MCF 10A (cell line): ENCODE measurements at places on chromosomes 2 and 18. TPM values are rescaled to one million over a fixed set of nuclear protein-coding genes. Genes with fewer than 3 reads are reported as not detected.
A peak's percentile ranks its signal among the peaks of the same experiment; 100 is the strongest.

TMEM247 gene
- not detected in 2 replicates for total RNA-seq

ZNF396 gene
- 1.2 and 2.0 TPM in 2 replicates for total RNA-seq

TANC1 gene
- total RNA-seq = 31.0 and 35.3 TPM in 2 replicates

PHLPP1 gene
- 12.4 and 13.1 TPM in 2 replicates for total RNA-seq

ANKRD62 gene
- not detected in 2 replicates for total RNA-seq

RDH14 gene
- 14.5 and 19.2 TPM in 2 replicates for total RNA-seq

SP140L gene
- 20.3 and 33.2 TPM in 2 replicates for total RNA-seq

AQP12B gene
- not detected in 2 replicates for total RNA-seq

LNPK gene
- 21.8 and 23.3 TPM in 2 replicates for total RNA-seq

GRCh38 chr2:126827371-126827770 lies 71.3 kb upstream of the TEX51 start:
- H3K4me3 ChIP-seq = no peak overlapping the region
- no peak for DNase-seq
- no peak overlapping the region for H3K27ac ChIP-seq
- no peaks in the 10 kb centered on the region for H3K4me1 ChIP-seq
- peaks cover 11% of the 10 kb centered on the region for H3K27me3 ChIP-seq

- DNase-seq = no peak
- no peak overlapping the region for H3K4me3 ChIP-seq
- no peaks in the 10 kb centered on the region for H3K36me3 ChIP-seq
- no peaks in the 10 kb centered on the region for H3K27me3 ChIP-seq
Observed at GRCh38 chr2:7930800-7931635, 750.8 kb upstream of the ID2 start.

GRCh38 chr18:24685254-24685959 lies 225.0 kb downstream of the HRH4 start:
- H3K36me3 ChIP-seq = no peaks in the 10 kb centered on the region
- DNase-seq = no peak
- H3K27ac ChIP-seq = no peak overlapping the region
- H3K4me1 ChIP-seq = no peaks in the 10 kb centered on the region
- H3K4me3 ChIP-seq = no peak overlapping the region

GRCh38 chr2:179800776-179801175 lies 60.6 kb downstream of the ZNF385B start:
- H3K4me1 ChIP-seq = peaks cover 8% of the 10 kb centered on the region
- H3K36me3 ChIP-seq = no peaks in the 10 kb centered on the region

GRCh38 chr2:132754867-132755472 lies 85.0 kb upstream of the LYPD1 start:
- H3K27ac ChIP-seq = no peak overlapping the region
- no peaks in the 10 kb centered on the region for H3K27me3 ChIP-seq
- no peaks in the 10 kb centered on the region for H3K36me3 ChIP-seq
- no peak for DNase-seq

DNA sequence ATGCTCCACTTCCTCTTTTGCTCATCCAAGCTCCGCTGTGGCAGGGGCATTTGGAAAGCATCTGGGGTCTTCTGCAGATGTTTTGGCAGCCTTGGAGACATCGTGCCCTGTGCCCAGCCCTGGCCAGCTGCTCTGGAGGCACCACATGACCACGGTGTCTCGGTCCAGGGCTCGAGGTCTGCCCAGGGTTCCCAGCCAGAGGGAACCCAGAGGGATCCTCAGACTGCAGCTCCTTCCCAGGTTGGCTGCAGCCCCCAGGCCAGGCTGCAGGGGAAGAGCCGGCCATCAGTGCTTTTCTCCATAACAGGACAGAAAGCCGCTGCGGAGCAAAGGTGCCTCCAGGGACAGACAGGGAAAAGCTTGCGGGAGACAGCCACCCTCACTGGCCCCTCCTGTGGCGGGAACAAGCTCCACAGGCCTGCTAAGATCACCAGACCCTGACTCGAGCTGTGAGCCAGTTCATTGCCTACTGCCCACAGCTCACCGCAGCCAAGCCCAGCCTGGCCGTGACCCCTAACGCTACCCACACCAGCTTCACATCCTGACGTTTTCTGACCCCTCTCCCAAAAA lies 74.7 kb downstream of the SMAD7 start:
- H3K36me3 ChIP-seq = no peaks in the 10 kb centered on the region
- H3K4me3 ChIP-seq = no peak overlapping the region
- no peak for DNase-seq
- no peak overlapping the region for H3K27ac ChIP-seq
- H3K27me3 ChIP-seq = no peaks in the 10 kb centered on the region

DNA sequence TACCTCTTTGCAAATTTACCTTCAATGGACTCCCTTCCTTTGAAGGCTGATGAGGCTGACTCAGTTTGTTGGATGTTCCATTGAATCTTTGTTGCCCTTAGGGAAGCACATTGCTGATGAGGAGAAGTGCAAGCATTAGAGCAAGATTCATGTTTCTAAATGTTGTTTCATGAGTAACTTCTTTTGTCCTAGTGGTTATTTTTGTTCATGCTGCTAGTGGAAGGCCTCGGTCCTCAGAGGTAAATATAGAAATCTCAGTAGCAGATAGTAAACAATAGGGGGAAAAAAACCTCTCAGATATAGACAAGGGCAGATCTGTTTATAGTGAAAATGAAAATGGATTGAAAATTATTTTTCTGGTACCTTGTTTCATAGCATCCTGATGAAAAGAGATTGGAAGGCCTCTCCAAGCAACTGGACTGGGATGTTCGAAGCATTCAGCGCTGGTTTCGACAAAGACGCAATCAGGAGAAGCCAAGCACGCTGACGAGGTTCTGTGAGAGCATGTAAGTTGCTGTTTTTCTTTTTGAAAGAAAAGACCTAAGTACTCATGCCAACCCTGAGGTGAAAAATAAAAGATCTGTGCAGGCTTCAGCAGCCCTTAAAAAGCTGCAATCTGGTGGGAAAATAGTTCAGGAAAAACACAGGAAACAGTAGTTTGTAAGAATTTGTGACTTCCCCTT lies 104.9 kb downstream of the CERS6 start:
- H3K4me3 ChIP-seq = no peak overlapping the region
- H3K4me1 ChIP-seq = peaks cover 49% of the 10 kb centered on the region
- no peaks in the 10 kb centered on the region for H3K27me3 ChIP-seq
- peak overlapping the region; percentile 92 for H3K27ac ChIP-seq
- peaks cover 15% of the 10 kb centered on the region for H3K36me3 ChIP-seq

DNA sequence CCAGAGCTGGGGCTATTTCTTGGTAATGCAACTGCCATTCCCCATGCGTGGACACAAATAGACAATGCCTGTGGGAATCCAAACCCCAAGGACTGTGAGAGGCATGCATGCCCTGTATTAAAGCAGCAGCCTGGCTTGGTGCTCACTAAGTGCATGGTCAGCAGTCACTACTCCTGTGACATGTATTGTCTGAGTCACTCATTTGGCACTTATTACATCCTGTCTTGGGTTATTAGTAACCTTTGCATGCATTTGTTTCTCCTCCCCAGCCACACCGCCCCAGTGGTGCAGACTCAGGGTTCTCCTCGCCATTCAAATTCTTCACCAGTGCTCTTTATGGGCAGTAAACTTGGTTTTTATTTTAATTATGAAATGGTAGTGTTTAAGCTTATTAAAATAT lies 30.2 kb downstream of the PRKCE start:
- peaks cover 30% of the 10 kb centered on the region for H3K4me1 ChIP-seq
- no peaks in the 10 kb centered on the region for H3K36me3 ChIP-seq
- no peak overlapping the region for H3K27ac ChIP-seq
- peak; percentile 84 for DNase-seq

DNA sequence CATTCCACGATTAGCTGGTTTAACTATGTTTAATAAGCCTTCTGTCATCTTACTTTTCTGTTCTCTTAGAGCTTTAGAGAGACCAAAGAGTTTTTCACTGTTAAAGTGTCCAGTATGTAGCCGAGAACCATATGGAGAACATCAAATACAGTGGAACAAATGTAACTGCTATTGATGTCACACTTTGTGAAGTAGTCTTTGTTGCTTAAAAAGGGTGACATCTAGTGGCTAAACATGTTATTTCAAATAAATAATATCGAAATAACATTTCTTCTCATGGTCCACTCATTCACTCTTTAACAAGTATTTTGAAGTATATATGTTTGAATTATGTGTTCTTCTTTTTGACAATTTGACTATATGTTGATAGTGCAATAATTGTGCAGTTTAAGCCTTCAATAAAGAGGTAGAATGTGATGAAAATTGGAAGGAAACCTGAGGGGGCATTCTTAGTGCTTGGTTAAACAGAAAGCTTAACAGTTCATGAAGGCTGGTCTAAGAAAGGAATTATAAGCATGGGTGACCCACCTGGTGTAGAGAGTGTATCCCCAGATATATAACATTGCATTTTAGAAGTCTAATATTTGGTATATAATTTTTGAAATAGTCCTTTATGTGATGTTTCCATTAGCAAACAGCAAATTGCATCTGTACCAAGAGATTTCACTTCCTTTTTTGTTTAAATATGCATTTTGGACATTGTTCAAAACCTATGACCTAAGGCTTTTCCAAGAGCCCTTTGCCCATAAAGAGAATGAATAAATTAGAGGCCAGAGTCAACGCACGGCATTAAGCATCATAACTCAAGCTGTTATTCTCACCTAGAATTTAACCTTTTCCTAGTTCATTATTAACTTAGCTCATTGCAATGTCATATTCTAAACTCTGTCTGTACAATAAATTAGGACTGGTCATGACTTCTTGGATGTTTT lies 112.1 kb downstream of the KYNU start:
- H3K36me3 ChIP-seq = peaks cover 76% of the 10 kb centered on the region
- DNase-seq = peak; percentile 30
- no peaks in the 10 kb centered on the region for H3K27me3 ChIP-seq

DNA sequence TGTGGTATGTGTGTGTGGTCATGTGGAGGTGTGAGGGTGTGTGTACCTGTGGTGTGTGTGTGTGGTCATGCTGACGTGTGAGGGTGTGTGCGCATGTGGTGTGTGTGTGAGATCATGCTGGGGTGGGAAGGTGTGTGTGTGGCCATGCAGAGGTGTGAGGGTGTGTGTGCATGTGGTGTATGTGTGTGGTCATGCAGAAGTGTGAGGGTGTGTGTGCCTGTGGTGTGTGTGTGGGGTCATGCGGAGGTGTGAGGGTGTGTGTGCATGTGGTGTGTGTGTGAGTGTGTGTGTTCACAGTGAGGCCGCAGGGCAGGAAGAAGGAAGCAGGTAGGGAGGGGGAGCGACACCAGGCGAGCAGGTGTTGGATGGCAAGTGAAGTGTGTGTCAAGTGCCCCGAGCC lies 259.0 kb downstream of the LOXHD1 start:
- DNase-seq = no peak
- H3K4me1 ChIP-seq = no peaks in the 10 kb centered on the region
- no peak overlapping the region for H3K4me3 ChIP-seq
- no peaks in the 10 kb centered on the region for H3K27me3 ChIP-seq

GRCh38 chr18:28478531-28478930 lies 301.6 kb upstream of the CDH2 start:
- DNase-seq = peak; percentile 13
- H3K27me3 ChIP-seq = no peaks in the 10 kb centered on the region
- peak overlapping the region; percentile 10 for H3K27ac ChIP-seq
- no peaks in the 10 kb centered on the region for H3K36me3 ChIP-seq

DNA sequence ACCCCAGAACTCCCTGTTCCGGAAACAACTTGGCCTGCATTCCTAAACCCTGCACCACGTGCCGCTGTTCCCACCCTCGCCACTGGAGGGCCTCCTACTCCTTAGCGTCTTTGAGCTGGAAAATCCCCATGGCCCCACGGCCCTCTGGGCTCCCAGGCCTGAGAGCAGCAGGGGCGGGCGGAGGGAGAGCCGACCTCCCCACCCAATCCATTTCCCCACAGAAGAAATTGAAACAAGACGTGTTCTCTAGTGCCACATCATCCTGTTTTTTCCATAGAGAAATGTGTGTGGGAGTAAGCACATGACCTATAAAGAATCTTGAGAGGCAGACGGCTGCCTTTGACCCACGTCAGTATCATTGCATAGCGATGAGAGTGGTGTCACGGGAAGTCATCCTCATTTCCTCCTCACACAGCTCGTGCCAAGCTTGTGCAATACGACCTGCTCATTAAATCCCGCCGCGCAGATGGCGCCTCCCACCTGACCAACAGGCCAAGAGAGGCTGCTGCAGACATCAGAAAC lies 79.2 kb downstream of the LAMA1 start:
- H3K4me1 ChIP-seq = peaks cover 7% of the 10 kb centered on the region
- peak; percentile 97 for DNase-seq
- H3K4me3 ChIP-seq = peak overlapping the region; percentile 50
- H3K27me3 ChIP-seq = no peaks in the 10 kb centered on the region
- peak overlapping the region; percentile 85 for H3K27ac ChIP-seq

GRCh38 chr2:195343540-195343939 lies 313.5 kb upstream of the SLC39A10 start:
- no peaks in the 10 kb centered on the region for H3K27me3 ChIP-seq
- DNase-seq = no peak
- peaks cover 6% of the 10 kb centered on the region for H3K4me1 ChIP-seq
- H3K36me3 ChIP-seq = no peaks in the 10 kb centered on the region
- H3K4me3 ChIP-seq = no peak overlapping the region

GRCh38 chr18:32920796-32921787 lies 148.3 kb upstream of the KLHL14 start:
- DNase-seq = peak; percentile 92
- no peaks in the 10 kb centered on the region for H3K36me3 ChIP-seq
- H3K4me3 ChIP-seq = no peak overlapping the region
- H3K4me1 ChIP-seq = peaks cover 13% of the 10 kb centered on the region
- no peaks in the 10 kb centered on the region for H3K27me3 ChIP-seq
- no peak overlapping the region for H3K27ac ChIP-seq

GRCh38 chr18:54825601-54826344 lies 2.5 kb upstream of the RAB27B start:
- DNase-seq = no peak
- H3K36me3 ChIP-seq = no peaks in the 10 kb centered on the region
- H3K27me3 ChIP-seq = no peaks in the 10 kb centered on the region

GRCh38 chr18:14949800-14950664 lies 202.1 kb downstream of the ANKRD30B start:
- DNase-seq = no peak
- H3K27ac ChIP-seq = no peak overlapping the region
- H3K4me3 ChIP-seq = no peak overlapping the region
- no peaks in the 10 kb centered on the region for H3K4me1 ChIP-seq

- peaks cover 22% of the 10 kb centered on the region for H3K36me3 ChIP-seq
- H3K27me3 ChIP-seq = no peaks in the 10 kb centered on the region
- no peak overlapping the region for H3K4me3 ChIP-seq
- no peak for DNase-seq
Observed at GRCh38 chr2:189308056-189308790, 128.7 kb upstream of the COL5A2 start.

- H3K36me3 ChIP-seq = no peaks in the 10 kb centered on the region
- H3K4me1 ChIP-seq = no peaks in the 10 kb centered on the region
- H3K4me3 ChIP-seq = no peak overlapping the region
Observed at GRCh38 chr2:135882415-135882814, 6.2 kb upstream of the MCM6 start.

- H3K4me3 ChIP-seq = no peak overlapping the region
- no peaks in the 10 kb centered on the region for H3K36me3 ChIP-seq
- H3K27ac ChIP-seq = no peak overlapping the region
Observed at GRCh38 chr2:18172607-18173006, 294.1 kb downstream of the KCNS3 start.

- DNase-seq = peak; percentile 90
- peaks cover 32% of the 10 kb centered on the region for H3K4me1 ChIP-seq
- H3K27ac ChIP-seq = peak overlapping the region; percentile 64
- H3K27me3 ChIP-seq = no peaks in the 10 kb centered on the region
Observed at GRCh38 chr2:121699421-121700333, 37.0 kb downstream of the NIFK start.

- H3K36me3 ChIP-seq = no peaks in the 10 kb centered on the region
- no peak overlapping the region for H3K27ac ChIP-seq
- H3K27me3 ChIP-seq = no peaks in the 10 kb centered on the region
- H3K4me1 ChIP-seq = no peaks in the 10 kb centered on the region
Observed at GRCh38 chr2:237026981-237027711, 58.5 kb upstream of the COPS8 start.
